ENCODE measurements at places on chromosomes 7 and 10. TPM values are rescaled to one million over a fixed set of nuclear protein-coding genes. Genes with fewer than 3 reads are reported as not detected.

DNA sequence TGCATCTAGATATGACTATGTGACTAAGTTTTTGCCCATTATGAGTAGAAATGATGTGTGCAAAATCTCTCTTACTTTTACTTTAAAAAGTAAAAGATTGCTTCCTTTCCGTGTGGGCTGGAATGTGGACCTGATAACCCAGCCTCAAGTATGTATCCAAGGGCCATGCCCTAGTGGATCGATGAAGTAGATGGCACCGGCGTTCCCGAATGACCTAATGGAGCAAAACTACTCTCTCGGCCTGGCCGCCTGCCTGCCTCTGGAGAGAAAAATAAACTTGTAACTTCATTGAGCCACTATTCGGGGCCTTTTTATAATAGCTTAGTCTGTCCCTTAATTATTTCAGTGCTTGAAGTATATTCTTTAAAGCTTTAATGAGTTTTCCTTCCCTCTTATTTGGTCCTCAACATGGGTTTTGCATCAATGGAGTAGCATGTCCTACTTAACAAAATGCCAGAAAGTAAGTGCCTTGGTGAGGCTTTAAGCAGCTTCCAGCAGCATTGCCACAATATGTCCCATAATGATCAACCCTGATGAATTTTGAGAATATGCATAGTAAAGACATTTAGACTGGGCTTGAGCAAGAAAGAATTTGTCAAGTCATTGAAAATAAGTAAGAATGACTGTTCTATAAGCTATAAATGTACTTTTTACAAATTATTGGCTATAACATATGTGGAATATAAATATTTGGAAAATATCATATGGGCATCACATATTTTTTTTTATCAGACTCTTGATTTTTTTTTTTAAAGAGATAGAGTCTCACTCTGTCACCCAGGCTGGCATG is 61.4 kb downstream of the PLXDC2 start:
- DNase-seq, result no peak

DNA sequence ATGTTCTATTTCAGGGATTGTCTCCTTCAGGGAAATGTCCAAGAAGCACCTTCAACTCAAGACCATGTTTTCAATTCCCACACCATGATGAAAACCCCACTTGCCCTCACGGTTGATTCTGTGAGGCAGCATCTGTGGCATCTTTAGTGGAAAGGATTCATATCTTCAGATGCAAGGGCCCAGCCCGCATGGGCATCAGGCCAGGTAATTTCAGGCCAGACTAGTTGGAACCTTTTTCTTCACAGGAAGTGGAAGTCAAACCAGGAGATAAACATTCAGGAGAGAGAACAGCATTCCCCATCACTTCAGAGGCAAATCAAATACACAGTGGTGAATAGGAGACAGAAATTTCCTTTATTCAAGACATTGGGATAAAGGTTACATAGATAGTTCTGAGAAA is 88.8 kb downstream of the JCAD start:
- DNase-seq, result no peak

GRCh38 chr10:1549591-1550290 is 187.6 kb downstream of the ADARB2 start:
- no peak for DNase-seq

Gene FAM237B
- total RNA-seq, result not detected
